ENCODE measurements at places on chromosomes 6 and 20.

DNA sequence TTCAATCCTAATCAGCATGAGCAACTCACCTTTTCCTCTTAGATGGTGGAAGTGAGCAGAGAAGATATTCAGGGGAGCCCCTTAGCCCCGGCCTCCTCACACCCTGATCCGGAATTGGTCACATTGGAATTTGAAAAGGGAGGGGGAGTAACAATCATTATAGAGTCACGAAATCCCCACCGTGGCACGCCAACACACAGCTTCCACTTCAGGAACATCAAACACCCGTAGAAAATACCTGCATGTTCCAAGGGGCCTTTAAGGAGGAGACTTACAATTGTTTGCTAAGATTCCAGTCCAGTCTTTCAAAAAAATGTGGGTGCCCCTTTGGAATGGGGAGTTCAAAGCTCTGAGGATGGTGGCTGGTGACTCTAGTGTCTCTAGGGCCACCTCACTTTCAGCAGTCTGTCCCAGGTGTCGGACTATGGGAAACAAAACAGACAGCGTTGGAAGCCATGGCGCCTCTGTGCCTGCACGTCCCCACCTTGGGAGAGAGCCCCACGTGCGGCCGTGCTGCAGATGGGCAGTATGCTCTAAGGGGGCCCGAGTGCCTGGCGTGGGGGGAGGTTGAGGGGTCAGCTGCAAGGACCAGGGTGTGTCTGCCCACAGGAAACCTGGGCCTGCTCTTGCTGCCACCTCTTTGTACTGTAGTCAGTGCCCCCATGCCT is 2.4 kb downstream of the CD93 start:
- no peak for DNase-seq

DNA sequence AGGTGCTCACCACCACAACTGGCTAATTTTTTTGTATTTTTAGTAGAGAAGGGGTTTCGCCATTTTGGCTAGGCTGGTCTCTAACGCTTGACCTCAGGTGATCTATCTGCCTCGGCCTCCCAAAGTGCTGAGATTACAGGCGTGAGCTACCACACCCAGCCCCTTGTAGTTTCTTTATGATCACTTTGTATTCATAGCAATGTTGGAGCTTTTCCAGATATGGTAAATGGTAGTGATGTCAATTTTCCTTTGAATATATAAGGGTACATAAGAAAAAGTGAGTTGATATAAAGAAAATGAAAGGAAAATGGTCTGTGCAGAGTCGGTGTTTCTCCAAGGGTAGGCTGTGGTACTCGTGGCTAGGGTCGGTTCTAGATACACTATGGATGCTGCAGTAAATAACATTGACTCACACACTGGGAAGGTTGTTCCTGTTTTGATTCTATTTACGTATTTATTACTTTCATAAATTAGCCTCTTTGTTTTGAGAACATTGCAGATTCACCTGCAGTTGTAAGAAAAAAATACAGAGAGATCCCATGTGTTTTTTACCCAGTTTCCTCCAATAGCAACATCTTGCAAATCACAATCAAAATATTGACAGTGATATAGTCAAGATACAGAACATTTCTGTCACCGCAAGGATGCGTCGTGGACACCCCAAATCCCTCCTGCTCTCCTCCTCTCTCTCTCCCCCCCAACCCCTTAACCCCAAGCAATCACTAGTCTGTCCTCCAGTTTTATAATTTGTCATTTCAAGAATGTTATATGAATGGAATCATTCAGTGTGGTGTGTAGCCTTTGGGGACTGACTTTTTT is 2.5 kb downstream of the ZNF831 start:
- DNase-seq = no peak

DNA sequence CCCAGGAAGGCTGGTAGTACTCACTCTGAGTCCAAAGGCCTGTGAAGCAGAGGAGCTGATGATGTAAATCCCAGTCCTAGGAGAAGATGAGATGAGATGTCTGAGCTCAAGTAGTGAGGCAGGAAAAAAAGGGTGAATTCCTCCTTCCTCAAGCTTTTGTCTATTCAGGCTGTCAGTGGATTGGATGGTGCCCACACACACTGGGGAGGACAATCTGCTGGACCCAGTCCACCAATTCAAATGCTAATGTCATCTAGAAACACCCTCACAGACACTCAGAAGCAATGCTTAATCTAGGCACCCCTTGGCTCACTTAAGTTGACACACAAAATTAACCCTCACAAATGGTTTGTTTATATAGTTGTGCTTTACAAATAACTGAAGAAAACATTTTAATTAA is 94.6 kb downstream of the CD109 start:
- DNase-seq = no peak

DNA sequence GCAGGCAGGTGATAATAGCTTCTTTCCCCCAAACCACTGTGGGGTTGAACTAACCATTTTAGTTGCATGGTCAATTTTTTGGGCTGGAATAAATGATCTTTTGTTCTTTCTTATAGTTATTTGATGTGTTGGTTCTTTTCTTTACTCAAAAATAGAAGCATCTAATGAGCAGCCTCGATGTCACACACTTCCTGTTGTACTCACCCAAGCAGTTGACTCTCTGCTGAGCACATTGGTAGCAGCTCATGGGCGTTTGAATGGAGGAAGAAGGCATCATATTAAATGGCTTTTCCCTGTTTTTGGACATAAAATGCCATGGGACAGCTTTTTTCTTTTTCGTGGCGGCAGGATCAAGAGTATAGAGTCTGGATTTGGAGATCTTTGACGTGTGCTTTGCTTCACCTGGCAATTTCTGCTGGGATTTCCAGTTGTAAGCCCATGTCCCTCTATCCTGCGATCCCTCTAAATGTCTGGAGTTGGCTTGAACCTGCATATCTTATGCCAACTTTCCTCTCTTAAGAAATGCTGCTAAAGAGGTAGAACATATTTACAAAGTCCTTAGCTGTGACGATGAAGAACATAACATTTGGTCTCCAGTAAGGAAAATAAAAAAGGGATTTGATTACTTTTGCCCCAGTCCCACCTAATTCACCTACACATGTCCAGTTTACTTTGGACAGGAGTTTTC is 268.3 kb downstream of the PRL start:
- DNase-seq = no peak

- DNase-seq = no peak
These were observed 244.6 kb downstream of the GJA1 start for GRCh38 chr6:121680058-121680457.

- DNase-seq = no peak
These were observed 94.3 kb downstream of the JPH2 start for GRCh38 chr20:44092551-44093248.

DNA sequence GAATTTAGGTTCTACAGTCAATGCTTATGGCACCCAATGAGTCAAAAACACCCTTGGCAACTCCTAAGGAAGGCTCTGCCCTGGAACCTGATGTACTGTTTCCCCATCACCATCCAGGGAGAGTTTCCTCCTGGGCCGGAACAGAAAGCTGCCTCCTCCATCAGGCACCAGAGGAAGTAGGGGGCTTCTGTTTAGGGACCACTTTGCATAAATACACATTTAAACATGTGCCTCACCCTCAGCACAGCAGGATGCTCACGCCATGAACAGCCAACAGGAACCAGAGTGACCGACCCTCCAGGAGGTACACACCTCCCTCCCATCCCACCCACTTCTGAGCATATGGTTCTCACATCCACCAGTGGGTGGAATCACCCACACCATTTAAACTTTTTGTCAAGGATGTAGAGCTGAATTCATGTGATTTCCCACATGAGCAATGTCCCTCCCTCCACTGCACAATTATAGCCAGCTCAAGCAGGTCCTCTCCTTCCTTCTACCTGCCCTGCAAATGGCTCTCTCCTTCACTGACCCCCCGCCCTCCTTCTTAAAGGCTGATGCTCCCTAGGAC is 14.8 kb downstream of the DDRGK1 start:
- no peak for DNase-seq

DNA sequence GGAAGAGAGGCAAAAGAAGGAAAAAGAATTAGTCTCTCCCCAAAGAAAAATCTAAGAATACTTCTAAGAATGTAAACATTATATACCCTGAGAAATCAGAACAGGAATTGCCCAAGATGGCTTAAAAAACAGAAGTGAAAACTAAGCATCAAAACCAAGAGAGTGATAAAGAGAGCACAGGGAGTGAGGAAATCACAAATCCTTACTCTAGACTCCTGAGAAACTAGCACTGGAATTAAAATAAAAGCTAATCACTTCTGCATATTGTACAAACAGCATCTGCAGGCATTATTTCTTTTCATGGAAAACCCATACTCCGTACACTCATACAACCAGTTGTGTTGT is 285.7 kb downstream of the BTBD9 start:
- DNase-seq = no peak

GRCh38 chr6:113763311-113763766 is 93.8 kb upstream of the MARCKS start:
- DNase-seq = no peak

DNA sequence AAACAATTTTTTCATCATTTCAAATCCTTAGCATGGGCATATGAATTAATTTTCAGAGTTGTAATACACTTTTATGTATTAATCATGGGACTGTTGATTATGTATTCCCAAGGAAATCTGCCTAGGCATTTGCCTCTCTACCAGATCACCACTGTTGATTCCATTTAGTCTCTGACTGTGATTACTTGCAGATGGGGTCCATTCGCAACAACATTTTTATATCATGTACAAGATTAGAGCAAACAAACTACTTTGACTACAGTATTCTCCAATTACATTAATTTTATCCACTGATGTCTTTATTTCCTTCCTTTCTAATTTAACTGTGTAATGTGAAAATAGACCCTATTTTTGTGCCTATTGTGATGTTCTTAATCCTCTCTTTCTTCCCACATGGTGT is 831.4 kb upstream of the SLC35B3 start:
- no peak for DNase-seq

- no peak for DNase-seq
These were observed 32.2 kb downstream of the AHI1 start for GRCh38 chr6:135465307-135465706.

DNA sequence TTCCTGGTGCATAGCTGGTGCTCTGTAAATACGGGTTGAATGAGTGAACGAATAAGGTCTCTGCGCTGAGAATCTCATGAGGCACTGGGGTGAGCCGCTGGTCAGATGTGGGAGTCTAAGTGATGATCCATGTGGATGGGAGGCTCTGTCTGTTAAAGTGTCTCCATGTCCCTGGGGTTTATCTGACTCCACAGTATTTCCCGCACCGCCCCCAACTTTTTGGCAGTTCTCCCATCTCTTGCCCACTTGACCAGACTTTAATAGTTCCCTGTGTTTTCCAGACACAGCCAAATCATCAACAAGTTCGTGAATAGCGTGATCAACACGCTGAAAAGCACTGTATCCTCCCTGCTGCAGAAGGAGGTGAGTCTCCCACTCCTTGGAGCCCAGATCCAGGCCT is 9.9 kb downstream of the BPIFA2 start:
- DNase-seq = no peak

DNA sequence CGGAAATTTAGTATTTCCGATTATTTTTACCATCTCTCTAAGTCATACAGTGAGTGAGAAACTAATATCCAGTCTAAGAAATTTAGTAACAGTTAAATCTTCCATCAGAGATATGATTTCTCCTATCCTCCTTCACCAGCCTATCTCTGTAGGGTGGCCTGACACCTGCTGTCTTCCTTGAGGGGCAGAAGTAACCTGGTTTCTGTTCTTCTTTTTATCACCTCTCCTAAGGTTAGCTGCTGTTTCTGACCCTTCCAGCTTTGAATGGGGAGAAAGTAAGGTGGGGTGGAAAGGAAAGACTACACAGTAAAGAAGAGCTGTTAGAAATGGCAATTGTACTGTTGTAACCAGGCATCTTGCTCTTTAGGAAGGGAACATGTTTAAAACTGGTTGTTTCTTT is 447.7 kb downstream of the PHF3 start:
- DNase-seq = no peak

DNA sequence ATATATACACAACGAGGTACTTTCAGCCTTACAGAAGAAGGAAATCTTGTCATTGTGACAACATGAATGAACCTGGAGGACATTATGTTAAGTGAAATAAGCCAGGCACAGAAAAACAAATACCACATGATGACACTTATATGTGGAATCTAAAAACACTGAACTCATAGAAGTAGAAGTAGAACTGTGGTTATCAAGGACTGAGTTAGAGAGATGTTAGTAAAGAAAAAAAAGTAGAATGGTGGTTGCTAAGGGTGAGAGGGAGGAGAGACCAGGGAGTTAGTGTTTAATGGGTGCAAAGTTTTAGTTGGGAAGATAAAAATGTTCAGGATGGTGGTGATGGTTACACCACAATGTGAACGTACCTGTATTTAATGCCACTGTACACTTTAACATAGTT is 4.8 kb upstream of the STX11 start:
- no peak for DNase-seq

GRCh38 chr6:7891078-7891872 is 19.3 kb downstream of the TXNDC5 start:
- DNase-seq = no peak

Data from activated CD4-positive, alpha-beta T cell treated with anti-CD3 and anti-CD28 coated beads for 24 hours (primary cell).